ENCODE measurements at places on chromosomes 12 and 14. TPM values are rescaled to one million over a fixed set of nuclear protein-coding genes. Genes with fewer than 3 reads are reported as not detected.

DEGS2 gene
- 6.2 TPM for polyA plus RNA-seq

CATSPERB gene
- polyA plus RNA-seq: 0.30 TPM

BRF1 gene
- 19.3 TPM for polyA plus RNA-seq

PLEK2 gene
- polyA plus RNA-seq: 3.9 TPM

MOK gene
- 12.9 TPM for polyA plus RNA-seq

RAP1B gene
- polyA plus RNA-seq: 145 TPM

PRH2 gene
- polyA plus RNA-seq: not detected

EGLN3 gene
- polyA plus RNA-seq: 65.8 TPM

EPYC gene
- not detected for polyA plus RNA-seq
